ENCODE measurements at places on chromosomes 6 and 20.

GRCh38 chr20:37262505-37262904 is 891 bp upstream of the GHRH start:
- no peak for DNase-seq

- no peak for DNase-seq
Measured at GRCh38 chr20:2171266-2171790, 69.7 kb downstream of the STK35 start.

DNA sequence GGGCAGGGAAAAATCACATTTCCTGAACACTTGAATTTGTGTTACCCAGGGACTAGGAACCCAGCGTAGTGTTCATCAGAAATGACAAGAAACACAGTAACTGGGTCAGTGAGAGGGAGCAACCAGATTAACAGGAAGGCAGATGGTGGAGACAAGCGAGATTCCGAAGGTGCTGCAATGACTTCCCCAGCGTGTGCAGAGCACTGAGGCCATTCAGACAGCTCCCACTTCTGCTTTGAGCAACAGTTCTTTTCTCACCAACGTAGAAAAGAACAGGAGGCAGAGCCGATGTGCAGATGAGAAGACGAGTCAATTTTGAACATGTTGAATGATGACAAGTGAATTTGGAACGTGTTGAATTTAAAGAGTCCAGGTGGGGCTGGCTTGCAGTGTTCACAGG is 63.1 kb upstream of the IFNGR1 start:
- peak; percentile 52 for DNase-seq

- DNase-seq: no peak
Measured at GRCh38 chr20:20712004-20712473, 405 bp downstream of the RALGAPA2 start.

DNA sequence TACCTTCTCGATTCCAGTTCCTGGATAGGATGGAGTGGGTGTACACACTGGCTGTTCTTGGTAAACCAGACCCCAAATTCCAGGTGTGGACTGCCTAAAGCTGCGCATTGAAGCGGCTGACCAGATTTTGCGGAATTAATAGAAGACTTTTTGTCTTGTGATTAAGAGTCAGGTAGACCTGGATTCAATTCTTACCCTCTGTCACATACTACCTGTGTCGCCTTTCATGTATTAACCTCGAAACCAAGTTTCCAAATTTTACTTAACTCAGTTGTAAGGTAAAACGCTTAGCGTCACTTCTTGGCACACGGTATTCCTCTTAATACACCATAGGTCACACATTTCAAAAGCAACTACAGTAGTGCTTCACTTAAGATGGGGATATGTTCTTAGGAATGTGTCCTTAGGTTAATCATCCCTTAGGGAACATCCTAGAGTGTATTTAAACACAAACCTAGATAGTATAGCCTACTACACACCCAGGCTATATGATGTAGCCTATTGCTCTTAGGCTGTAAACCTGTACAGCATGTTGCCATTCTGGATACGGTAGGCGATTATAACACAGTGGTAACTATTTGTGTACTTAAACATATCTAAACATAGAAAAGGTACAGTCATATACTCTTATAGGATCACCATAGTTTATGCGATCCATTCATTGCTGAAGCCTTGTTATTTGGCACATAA is 733 bp upstream of the GOPC start:
- no peak for DNase-seq

DNA sequence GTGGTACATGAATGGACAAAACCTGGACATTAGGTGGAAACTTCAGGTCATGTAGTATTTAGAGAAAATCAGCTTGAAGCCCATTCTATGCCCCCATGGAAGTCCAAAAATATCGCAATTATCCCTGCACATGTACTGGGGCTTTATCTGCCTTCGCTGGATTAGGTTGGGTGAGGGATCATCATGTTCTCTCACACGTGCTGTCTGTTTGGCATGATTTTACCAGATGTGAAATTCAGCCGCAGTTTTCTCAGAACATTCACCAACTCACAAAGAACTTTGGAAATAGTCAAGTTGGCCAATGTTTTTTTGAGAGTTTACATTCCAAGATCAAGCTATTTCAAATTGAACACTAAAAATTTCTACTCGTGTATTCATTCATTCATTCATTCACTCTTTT is 459.8 kb upstream of the CITED2 start:
- no peak for DNase-seq

DNA sequence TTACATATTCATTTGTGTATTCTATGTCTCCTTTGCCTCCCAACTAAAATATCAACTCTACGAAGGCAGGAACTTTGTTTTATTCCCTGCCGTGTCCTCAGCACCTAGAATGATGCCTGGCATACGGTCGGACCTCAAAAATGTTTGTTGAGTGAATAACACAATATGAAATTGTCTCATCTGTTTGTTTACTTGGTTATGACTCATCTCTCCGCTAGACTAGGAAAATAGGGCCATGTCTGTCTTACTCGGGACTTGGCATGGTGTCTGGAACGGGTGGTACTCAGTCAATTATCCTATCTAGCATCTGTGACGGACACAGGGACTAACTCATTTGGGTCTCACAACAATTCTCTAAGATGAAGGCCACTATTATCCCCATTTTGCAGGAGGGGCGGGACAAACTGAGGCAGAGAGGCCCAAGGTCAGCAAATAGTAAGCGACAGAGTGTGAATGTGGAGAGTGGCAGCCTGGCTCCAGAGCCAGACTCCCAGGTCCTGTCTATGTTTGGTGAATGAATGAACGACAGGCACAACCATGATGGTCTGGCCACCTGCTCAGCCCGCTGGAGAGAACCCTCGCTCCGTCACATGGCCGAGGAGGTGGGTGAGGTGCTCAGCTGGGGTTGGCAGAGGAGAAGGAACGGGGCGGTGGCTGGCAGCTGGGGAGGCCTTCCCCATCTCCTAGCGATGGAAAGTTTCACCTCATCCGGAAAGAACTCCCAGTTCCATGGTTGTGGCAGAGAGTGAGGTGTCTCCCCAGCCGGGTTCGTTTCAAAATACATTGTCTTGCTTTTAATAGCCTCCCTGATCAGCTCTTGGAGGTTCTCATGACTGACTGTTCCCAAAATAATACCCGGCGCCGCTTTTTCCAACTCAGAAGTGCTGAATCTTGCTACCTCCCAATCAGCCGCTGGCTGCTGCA is 27.6 kb upstream of the NFATC2 start:
- DNase-seq: no peak

GRCh38 chr6:8392569-8392968 is 42.8 kb downstream of the SLC35B3 start:
- no peak for DNase-seq

DNA sequence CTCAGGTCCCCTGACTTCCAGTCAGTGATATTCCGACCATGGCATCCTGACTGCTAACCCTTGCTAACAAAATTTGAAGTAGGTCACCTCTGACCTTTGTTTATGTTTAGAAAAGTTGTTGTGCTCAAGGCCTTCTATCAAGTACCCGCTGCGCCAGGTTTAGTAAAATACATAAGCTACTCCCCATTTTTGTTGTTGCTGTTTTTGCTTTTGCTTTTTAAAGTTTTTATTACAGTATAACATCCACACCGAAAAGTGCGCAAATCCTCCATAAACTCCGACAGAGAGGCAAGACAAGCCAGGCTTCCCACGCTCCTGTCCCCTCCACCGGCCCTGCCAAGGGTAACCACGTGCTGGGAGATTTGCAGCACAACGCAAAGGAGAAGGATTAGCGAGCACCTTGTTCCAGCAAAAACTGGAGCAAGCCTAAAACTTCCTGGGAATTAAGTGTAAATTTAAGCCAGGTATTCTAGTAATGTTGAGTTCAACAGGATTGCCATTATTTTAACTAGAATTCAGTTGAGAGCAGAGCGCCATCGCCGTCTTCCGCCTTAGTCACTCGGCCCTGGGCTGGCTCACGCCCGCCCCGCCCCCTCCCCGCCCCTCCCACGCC is 17.8 kb upstream of the HMGN4 start:
- peak; percentile 87 for DNase-seq

- no peak for DNase-seq
Measured at GRCh38 chr6:21219856-21220255, 373.7 kb upstream of the SOX4 start.

DNA sequence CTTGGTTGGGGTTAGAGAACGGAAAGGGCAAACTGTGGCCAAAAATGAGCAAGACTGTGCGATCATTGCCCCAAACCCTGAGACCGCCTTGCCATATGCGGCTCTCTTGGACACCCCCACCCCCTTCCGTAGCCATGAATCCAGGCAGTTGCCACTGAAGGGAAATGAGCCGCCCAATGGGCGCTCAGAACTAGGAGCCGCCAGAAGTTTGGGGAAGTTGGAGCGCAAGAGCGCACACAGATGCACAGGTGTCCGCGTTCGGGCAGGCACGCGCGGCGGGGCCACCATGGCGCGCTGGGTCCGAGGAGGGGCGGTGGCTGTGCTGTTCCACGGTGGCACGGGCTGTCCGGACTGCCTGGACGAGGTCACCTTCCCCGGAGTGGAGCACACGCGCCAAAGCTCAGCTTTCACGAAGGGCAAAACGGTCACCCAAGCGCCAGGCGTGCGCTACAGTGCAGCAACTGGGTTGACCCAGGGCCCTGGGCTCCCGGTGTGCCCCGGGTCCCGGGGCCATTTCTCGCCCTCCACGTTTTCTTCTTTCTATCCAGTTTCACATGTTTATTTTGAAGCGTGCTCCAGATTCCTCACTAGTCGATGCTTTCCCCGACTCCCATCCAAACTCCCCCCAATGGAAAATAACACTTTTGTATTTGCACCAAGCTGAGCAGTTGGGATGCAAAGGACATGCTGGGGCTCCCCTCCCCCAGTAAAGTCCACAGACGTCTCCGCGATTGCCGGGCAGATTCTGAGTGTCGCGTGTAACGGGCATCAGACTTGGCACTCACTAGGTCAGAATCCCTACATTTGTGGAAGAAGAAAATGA is 906 bp upstream of the PDE10A start:
- DNase-seq: no peak

- DNase-seq: no peak
Measured at GRCh38 chr6:21104288-21104687, 489.3 kb upstream of the SOX4 start.

DNA sequence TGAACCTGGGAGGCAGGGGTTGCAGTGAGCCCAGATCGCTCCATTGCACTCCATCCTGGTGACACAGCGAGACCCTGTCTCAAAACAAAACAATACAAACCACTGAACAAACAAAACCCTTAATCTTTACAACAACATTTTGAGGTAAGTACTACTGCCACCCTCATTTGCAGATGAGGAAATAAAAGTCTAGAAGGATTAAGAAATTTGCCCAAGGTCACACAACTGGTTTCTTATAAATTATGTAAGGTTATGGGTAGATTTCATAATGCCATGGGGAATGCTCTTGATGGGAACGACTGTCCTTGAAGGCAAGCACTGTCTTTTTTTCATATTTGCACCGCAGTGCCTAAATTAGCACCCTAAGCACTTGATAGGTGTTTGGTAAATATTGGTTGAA is 13.8 kb upstream of the B4GALT5 start:
- DNase-seq: peak; percentile 92

DNA sequence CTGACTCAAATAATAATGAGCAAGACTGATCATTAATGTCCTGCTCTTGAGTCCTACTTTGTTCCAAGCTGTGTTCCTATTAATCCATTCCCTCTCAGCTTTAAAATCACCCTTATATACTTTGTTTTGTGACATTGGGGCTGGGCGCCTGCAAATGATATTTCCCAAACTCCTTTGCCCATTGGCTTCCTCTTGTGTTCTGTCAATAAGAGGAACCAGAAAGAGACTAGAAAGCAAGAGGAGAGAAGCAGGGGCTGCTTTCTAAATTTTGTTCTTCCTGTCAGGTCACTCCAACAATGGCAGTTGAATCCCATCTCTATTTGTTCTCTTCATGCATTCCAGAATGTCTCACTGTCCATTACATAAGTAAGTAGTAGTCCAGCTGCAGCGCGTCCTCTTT is 21.6 kb upstream of the TRIM27 start:
- no peak for DNase-seq

GRCh38 chr6:12845224-12846004 is 128.8 kb downstream of the PHACTR1 start:
- no peak for DNase-seq

GRCh38 chr20:41786158-41786557 is 168.0 kb upstream of the CHD6 start:
- DNase-seq: no peak

DNA sequence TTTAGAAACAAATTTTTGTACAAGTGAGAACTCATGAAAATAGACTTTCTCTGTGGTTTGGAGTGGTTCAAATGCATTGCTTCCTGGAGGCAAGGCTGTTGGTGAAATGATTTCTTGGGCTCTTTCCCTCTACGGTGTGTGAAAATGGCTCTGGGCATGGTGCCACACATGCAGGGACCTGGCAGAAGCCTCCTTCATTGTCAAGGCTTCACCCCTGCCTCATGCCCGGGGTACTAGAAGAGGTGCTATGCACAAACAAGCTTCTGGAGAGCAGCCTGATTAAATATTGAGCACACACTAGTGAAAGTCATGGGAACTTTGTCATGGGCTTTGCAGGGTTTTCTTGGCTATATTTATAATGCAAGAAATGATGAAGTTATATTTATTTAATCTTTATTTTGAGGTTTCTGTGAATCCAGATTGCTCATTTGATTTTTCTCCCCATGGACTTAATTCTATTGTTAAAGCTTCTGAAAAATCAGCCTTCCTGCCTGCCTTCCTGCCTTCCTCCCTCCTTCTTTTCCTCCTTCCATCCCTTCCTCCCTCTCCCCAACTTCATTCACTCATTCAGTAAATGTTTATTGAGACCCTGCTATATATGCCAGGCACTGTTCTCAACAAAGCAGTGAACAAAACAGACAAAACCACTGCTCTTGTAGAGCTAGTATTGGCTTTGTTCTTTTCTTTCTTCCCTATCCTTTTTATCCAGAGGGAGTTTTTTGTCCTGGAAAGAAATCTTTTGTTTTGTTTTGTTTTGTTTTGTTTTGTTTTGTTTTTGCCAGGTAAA is 21.0 kb downstream of the C6orf89 start:
- DNase-seq: no peak

- no peak for DNase-seq
Measured at GRCh38 chr20:14897608-14898007, 560.2 kb upstream of the FLRT3 start.

DNA sequence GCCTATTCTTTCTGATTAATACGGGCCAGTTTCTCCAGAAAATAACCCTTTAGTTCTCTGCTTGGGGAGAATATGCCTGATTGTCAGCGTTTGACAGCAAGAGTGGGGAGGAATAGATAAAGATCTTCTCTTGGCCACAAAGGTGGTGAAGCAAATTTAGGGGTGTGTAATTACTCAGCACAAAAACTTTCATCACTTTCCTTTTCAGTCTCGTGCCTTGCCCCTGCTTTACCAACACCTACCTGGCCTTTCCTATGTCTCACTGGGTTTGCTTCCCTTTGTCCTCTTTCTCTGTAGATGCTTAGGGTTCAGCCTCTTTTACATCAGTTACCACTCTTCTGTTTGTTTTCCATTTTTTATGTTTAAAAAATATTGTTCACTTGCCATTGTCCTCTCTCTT is 99.2 kb downstream of the MCHR2 start:
- no peak for DNase-seq

All from AML-193 (cell line).